ENCODE measurements at places on chromosomes 1 and 21.

DNA sequence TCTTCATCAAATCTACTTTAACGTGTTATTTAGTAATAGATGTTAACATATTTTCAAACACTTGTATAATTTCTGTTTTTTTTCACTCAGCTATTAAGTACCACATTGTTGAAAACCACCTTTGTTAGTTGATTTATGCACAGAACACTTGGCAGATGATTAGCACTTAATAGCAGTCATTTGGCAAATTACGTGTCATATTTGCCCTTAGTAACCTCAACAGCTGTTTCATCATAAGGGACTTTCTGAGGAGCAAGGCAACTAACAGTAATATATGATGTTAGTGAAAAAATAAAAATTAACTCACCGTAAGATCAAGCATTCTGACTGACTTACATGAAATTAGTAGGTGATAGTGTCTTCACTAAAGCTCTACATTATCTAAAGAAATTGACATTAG, 186.4 kb downstream of the HMCN1 start:
- DNase-seq = no peak

GRCh38 chr1:162930532-162930931, 69.6 kb upstream of the CCDC190 start:
- no peak for DNase-seq

DNA sequence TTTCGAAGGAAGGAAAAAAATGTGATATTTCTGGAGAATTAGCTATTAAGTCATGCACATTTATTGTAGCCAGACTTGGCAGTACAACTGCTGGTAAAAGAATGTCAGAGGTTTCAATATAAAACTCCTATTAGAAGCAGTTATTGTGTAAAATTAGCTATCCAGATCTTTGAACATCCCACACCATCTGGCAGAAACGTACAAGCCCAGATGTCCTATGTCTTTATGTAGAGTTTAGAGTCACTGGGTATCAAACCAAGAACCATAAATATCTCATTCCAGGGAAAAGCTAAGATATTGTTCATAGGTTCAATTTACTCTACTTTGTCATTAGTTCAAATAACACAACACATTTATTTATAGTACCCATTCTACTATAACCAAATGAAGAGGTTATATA, 31.4 kb downstream of the OLFM3 start:
- no peak for DNase-seq

DNA sequence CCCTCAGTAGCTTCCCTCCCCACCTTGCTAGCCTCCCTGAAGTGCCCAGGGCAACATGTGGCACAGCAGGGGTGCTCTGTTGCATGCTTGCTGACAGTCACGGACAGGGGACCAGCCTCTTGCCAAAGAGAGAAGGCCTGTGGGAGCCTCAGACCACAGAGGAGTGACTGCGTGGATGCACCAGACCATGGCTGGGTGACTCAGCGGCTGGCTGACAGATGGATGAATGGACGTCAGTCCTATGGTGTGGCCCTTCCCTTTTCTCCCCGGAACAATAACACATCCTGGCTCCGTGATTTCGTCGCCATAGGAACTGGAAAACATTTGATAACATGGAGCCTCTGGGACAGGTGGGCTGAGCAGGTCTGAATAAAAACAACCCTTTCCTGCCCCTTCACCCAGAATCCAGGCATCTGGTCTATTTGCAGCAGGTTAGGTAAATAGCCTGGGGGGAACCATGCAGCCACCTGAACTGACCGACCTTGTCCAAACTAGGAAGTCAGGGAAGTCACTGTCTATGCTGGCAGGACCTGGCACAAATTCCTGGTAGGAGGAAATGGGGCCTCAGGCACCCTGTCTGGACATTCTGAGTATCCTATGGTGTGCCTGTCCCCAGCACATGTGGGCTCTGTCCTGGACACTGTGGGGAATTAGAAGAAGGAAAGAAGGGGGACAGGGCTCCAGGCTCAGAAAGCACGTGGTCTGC, 53.3 kb downstream of the NENF start:
- peak; percentile 73 for DNase-seq

DNA sequence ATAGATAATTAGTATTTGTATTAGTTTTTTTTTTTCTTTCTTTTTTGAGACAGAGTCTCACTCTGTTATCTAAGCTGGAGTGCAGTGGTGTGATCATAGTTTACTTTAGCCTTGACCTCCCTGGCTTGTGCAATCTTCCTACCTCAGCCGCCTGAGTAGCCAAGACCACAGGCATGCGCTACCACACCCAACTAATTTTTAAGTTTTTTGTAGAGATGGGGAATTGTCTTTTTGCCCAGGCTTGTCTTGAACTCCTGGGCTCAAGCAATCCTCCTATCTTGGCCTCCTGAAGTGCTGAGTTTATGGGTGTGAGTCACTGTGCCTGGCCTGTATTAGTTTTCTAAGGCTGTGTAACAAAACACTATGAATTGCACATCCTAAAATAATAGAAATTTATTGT, 58.3 kb downstream of the MSH4 start:
- no peak for DNase-seq

Data from Right ventricle myocardium superior (tissue), 1 donor.